ENCODE measurements at places on chromosomes 2 and 18.

GRCh38 chr18:49500201-49500921 is 13.3 kb upstream of the C18orf32 start:
- DNase-seq, result no peak

DNA sequence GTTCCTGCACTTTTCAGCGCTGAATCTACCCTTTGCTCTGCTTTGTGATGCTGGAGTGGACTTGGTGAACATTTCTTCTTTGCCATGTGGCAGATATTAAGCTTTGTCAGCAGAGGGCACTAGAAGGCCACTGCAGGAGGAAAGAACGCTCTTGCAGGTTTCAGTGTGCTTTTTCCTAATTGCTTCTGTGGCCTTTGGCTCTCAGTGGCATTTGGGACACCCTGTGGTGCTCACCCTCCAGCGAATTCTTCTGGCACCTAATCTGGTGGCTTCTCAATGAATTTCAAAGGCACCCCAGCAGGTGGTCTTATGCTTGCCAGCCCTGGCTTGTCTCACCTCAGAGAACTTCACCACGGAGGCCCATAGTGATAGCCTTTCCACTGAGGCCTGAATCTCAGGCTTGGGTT is 146.7 kb downstream of the MYO3B start:
- DNase-seq, result peak; percentile 28

GRCh38 chr2:147541314-147541713 is 303.5 kb upstream of the ACVR2A start:
- no peak for DNase-seq

- DNase-seq, result no peak
Observed at GRCh38 chr2:54638774-54639187, 84.7 kb upstream of the EML6 start.

- no peak for DNase-seq
Observed at GRCh38 chr2:136251197-136251884, 133.4 kb upstream of the CXCR4 start.

- DNase-seq, result no peak
Observed at GRCh38 chr2:65153515-65153914, 23.6 kb upstream of the RAB1A start.

DNA sequence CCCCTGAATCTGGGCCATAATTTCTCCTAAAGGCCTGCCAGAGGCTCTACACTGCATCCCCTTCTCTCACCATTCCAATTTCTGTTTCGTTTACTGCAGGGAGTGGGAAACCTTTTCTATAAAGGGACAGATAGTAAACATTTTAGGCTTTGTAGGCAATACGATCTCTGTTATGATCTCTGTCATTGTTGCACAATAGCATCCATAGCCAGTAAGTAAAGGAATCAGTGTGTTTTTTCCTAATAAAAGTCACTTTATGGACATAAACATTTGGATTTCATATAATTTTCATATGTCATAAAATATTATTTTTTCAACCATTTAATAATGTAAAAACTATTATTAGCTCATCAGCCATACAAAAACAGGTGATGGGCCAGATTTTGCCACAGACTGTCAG is 531.7 kb downstream of the DSC3 start:
- DNase-seq, result no peak

DNA sequence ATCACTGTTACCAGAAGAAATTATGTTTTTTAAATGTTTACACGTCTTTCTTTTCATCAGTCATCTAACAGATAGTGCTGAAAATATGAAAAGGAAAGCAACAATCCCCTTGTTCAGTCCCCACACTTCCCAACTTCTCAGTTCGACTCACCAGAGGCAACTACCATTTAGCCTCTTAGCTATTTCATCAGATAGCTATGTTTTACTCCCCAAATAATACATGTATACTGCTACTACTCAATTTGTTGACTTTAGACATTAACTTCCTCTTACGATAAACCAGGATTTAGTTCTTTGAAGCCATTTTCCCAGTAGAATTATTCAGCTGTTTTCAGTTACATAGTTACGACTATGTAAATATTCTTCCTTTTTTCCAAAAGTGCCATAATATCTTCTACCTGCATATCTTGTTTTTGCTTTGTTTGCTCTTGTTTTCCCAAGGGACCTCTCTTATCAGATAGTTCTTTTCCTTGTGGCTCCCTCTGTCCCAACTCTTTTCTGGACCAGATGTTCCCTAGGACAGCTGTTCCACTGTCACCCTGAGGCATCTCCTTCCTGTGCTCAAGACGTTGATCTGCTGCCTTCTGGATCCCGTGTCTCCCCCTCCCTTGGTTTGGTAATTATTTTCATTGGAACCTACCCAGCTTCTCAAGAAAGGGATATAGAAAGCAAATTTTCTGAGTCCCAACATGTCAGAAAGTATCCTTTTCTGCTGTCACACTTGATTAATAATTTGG is 289.3 kb upstream of the TANK start:
- no peak for DNase-seq

DNA sequence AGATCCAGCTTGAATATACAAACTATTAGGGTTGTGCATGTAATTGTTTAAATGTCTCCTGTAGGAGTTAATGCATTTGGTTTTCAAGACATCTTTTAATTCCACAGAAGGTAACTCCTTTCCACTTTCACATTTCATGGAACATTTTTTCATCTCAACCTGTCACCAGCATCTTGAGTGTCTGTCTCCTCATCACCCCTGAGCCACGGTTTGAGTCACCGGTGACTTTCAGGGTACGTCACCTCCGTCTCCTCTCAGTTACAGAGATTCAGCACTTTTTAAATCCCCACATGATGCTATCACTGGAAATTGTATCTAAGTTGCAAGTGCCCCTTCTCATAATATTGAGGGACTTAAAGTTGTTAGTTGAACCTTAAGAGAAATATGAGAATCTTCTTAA is 25.3 kb downstream of the GPR55 start:
- DNase-seq, result peak; percentile 75

- DNase-seq, result no peak
Observed at GRCh38 chr18:57113799-57114420, 33.0 kb upstream of the BOD1L2 start.

DNA sequence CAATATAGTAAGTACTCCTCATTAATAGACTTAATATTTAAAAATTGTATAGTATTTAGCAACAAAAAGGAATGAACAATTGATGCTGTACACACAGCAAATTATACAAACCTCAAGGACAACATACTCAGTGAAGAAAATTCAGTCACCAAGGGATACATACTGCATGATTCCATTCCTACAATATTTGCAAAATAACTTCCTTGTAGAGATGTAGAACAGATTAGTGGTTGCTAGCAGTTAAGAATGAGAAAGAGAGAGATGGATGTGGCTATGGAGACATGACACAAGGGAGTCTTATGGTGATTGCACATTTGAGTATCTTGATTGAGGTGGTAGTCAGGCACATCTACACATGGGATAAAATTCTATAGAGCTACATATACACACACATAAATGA is 26.0 kb downstream of the COL3A1 start:
- no peak for DNase-seq

- no peak for DNase-seq
Observed at GRCh38 chr2:178928077-178928476, 120.9 kb upstream of the TTN start.

DNA sequence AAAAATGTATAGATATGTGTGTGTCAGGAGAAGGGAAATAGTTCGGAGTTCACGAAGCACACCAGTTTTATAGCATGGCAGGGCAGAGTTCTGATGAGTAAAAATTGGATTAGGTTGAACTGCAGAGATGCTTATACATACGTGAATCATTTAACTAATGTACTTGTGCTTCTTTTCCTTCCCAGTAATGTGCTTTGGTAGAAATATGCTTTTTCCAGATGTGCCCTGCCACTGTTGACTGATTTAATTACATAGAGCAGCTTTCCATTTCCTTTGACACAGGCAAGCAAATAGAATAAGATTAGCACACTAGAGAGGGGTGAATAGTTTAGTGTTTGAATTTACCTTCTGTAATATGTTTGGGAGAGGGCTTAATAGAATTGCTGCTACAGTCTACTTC is 28.9 kb upstream of the ARMC9 start:
- DNase-seq, result no peak

GRCh38 chr2:69297216-69297615 is 89.8 kb downstream of the GFPT1 start:
- DNase-seq, result no peak

DNA sequence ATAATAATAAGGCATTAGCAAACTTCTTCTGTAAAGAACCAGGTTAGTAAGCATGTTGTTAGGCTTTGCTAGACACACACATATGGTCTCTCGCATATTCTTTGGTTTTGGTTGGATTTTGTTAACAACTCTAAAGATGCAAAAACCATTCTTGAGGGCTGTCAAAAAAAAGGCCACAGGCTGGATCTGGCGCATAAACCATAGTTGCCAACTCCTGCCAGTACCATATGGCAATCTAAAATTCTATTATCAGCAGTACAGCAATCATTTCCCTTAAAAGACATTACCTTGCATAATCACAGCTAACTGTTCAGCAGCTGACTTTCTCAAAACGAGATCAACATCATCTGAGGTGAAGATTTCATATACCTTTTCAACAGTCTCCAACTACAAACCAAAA is 63.5 kb downstream of the RTTN start:
- no peak for DNase-seq

- no peak for DNase-seq
Observed at GRCh38 chr18:67694787-67695186, 178.3 kb upstream of the DSEL start.

- DNase-seq, result no peak
Observed at GRCh38 chr2:12442476-12442847, 274.3 kb upstream of the TRIB2 start.

DNA sequence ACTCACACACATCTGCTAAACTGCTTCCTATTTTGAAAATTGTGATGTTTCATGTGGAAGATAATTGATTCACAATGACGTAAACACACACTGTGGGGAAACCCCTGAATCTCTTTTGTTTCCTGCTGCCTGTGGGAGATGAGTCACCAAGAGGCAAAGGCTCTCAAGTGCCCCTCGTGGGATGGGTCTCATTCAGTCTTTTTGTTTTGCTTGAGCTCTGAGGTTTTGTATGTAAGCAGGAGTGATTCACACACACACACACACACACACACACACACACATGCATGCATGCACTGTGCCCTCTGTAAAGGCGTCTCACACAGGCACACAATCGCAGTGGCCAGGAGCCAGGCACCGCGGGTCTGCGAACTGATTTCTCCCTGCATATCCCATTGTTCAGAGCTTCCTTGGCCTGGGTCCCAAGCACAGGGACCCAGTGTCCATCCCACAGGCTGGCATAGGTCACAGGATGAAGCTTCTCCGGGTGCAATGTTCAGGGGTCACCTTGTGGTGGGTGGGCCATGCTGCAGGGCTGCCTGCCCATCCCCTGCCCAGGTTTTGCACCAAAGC is 12.1 kb upstream of the ARHGEF4 start:
- peak; percentile 76 for DNase-seq

GRCh38 chr2:38315707-38316333 is 61.3 kb downstream of the ATL2 start:
- DNase-seq, result no peak

DNA sequence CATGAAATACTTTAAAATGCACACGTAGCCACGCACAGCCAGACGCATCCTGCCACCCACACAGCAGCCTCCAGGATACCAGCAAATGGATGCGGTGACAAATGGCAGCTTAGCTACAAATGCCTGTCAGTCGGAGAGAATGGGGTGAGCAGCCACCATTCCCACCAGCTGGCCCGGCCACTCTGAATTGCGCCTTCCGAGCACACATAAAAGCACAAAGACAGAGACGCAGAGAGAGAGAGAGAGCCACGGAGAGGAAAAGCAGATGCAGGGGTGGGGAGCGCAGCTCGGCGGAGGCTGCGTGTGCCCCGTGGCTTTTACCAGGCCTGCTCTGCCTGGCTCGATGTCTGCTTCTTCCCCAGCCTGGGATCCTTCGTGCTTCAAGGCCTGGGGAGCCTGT is 4.1 kb downstream of the INHBB start:
- DNase-seq, result no peak

DNA sequence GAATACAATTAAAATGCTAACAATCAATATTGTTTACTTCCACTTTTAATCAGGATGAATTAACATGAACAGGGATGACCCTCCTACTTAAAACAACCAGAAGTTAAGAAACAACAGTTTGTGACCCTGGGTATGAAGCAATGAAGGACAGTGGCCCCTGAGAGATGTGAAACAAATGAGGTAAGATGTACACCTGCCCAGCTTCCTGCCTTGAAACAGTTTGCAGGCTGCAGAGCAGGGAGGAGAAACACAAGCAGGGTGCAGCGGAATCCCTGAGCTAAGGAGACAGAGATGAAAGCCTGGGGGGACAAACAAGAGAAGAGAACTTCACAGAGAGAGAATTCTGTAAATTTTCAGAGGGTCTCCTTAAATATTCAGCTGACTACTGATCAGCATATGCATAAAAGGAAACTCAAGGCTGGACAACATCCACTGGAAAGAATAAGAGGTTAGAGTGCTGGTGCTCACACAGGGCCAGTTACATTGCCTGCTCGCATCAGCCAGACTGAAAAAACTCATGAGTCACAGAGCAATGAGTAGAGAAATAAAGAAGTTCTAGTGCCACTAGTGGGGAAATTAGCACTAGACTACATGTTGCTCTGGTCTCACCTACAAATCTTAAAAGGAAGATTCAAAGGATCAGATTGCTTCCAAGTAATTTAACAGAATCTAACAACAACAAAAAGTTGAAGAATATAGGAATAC is 106.4 kb downstream of the PID1 start:
- no peak for DNase-seq

DNA sequence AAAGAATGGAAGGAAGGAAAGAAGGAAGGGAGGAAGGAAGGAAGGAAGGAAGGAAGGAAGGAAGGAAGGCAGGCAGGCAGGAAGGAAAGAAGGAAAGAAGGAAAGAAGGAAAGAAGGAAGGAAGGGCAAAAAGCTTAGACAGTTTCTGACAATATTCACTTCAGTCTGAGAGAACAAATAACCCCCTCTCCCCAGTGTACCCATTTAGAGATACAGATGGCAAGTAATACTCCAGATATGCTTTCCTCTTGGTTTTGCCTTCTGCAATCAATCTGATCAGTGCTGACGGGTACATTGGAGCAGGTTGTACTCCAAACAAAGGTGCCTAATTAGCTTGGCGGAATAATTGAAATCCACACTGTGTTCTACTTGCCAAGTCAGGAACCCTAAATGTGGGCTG is 534.6 kb upstream of the TMEFF2 start:
- DNase-seq, result no peak

DNA sequence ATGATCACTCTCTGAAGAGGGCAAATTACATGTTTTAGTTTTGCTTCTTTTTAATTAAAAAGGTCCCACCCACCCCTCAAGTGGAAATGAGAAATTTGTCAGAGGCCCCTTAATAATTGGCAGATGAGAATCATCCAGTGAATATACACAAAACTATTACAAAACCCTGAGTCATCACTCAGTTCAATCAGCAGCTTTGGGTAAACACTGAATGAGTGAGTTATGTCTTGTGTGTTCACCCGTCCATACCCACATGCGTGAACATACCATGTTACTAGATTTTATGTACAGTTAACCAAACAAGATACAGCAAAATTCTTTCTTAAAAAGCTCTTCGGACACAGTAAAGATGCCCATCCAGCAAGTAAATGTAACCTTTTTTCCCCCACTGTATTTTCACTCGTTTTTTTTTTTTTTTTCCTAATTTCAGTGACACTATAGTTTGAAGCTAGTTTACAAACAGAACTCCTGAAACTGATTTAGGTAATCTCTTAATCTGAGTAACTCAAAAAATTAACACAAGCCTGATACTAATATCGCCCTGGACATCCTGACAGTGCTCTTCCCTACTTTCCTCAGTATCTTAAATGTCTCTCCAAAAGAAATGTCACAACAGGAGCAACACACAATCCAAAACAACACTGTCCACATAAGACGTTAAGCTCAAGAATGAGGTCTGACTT is 1.4 kb downstream of the PSME4 start:
- DNase-seq, result no peak

Data from stimulated activated CD8-positive, alpha-beta memory T cell treated with anti-CD3 and anti-CD28 coated beads, Interleukin-4, amount 100 ng/mL, for 48 hours (primary cell).